Right lung (tissue), 10 donors: ENCODE measurements at places on chromosomes 6 and 20.

DNA sequence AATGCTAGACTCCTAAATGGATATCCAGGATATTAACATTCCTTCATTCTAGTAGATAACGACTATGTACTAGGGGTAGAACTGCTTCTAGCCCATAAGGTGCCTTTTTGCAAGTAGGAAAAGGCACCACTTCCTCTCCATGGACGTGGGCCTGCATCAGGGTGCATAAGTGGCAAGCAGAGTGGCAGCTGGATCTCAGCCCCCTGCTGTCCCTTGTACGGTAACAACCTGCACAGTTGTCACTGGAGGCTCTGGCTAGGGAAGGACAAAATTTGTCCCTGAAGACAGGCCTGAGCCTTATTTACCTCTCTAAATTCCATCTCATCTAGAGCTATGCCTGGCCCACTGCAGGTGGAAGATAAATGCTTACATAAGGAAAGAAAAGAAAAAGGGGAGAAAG lies 42.5 kb upstream of the SAYSD1 start:
- DNase-seq: no peak

GRCh38 chr20:58878399-58878798 lies 25.9 kb downstream of the GNAS start:
- DNase-seq: no peak

GRCh38 chr20:25070821-25071473 lies 11.0 kb downstream of the VSX1 start:
- DNase-seq: no peak

GRCh38 chr6:104589940-104590339 lies 269.8 kb downstream of the HACE1 start:
- no peak for DNase-seq

GRCh38 chr6:140101367-140101766 lies 726.9 kb upstream of the CITED2 start:
- DNase-seq: no peak

GRCh38 chr6:41646026-41646795 lies 7.9 kb downstream of the MDFI start:
- no peak for DNase-seq

- no peak for DNase-seq
Observed at GRCh38 chr20:34570859-34571306, 12.4 kb downstream of the MAP1LC3A start.

DNA sequence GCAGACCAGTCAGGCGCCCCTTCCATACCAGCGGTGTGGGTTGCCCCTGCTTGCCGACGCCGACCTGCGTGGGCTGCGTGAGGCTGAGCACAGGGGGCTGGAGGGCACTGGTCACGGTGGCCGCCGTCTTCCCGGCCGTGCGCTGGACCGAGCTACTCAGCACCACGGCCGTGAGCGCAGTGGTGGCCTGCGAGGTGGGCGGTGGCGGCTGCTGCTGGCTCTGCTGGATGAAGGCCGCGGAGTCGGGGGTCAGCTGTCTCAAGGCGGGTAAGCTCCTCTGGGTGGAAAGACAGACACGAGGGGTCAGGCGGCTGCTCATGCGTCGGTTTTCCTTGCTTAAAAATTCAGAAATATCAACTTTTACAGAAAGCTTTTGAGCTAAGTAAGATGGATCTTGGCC lies 59.2 kb downstream of the TAF4 start:
- no peak for DNase-seq

DNA sequence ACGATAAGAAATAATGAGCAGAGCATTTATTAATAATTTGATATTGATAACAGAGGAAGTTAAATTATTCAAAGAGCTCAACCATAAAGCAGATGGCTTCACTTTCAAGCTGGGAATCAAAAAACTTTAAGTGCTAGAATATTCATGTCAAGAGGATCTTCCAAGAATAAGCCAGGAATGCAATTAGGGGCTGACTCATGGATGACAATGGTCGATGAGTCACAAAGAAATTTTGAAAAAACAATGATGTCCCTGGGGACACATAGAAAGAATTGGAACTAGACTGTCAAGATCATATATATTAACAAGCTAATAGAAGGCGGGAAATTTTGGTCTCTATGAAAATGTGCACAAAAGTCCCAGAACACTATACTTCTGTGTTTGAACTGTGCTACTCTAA lies 304.1 kb downstream of the LAMA2 start:
- no peak for DNase-seq

GRCh38 chr6:11632795-11633511 lies 95.4 kb downstream of the TMEM170B start:
- no peak for DNase-seq

DNA sequence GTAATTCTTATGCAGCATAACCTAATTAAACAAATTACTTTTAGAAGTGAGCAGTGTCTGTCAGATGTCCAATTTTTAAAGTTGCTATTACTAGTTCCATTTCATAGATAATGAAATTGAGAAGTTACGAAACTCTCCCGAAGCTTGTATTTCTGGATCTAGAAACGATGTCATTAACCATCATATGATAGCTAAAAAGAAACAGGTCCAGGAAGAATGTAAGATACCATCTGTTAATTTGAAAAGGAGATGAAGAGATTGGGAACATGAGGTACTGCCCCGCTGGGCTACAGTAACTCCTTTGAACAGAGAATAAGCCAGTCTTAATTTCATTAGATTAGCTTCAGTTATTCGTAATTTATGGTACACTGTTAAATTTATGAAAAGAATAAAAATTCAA lies 47.5 kb upstream of the TMX4 start:
- no peak for DNase-seq

GRCh38 chr20:47468290-47469050 lies 33.2 kb upstream of the NCOA3 start:
- DNase-seq: no peak
